Suprapubic skin (tissue), 4 donors: ENCODE measurements at places on chromosomes 12 and 14.

DNA sequence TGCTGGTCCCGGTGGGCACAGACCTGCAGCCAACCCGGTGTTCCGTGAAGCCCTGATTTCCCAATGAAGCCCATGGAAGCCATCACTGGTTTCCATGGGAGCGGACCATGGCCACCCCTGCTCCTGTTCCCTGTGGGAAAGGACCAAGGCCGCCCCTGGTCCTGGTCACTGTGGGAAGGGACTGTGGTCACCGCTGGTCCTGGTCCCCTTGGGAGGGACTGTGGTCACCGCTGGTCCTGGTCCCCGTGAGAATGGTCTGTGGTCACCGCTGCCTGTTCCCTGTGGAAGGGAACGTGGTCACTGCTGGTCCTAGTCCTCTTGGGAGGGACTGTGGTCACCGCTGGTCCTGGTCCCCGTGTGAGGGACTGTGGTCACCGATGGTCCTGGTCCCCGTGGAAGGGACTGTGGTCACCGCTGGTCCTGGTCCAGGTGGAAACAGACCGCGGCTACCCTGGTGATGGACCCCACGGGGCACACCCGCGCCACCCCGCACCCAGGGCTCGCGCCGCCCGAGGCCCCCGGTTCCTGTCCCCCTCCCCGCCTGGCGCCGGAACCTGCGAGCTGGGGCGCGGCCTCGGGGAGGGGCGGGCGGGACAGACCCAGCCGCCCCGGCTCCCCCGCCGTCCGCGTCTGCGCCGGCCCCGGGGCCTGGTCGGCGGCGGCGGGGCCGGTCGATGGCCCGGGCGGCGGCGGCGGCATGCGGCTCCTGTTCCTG, at the start of gene GLT1D1:
GLT1D1 (plus strand) TSS at position 594 of the 715 bp plus-strand sequence; CDS start at position 698, 104 bp downstream.
- H3K27me3 ChIP-seq = peaks cover 40% of the 10 kb centered on the region
- no peaks in the 10 kb centered on the region for H3K36me3 ChIP-seq
- H3K4me1 ChIP-seq = peaks cover 9% of the 10 kb centered on the region
- peak within 1 kb of the TSS; percentile 43 for H3K4me3 ChIP-seq
- no peak within 1 kb of the TSS for H3K27ac ChIP-seq

DNA sequence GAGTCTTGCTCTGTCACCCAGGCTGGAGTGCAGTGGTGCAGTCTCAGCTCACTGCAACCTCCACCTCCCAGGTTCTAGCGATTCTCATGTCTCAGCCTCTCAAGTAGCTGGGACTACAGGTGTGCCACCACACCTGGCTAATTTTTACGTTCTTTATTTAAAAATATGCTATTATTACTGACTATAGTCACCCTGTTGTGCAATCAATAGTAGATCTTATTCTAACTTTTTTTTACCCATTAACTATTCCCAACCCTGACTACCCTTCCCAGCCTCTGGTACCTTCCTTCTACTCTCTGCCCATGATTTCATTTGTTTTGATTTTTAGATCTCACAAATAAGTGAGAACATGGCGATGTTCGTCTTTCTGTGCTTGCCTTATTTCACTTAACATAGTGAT, 2.5 kb downstream of the OXA1L start:
- H3K4me1 ChIP-seq = peaks cover 20% of the 10 kb centered on the region
- peaks cover 54% of the 10 kb centered on the region for H3K36me3 ChIP-seq
- H3K4me3 ChIP-seq = no peak overlapping the region
- no peaks in the 10 kb centered on the region for H3K27me3 ChIP-seq
- no peak for DNase-seq
- no peak overlapping the region for H3K27ac ChIP-seq

GRCh38 chr14:21846227-21846885, 172.7 kb upstream of the OR4E1 start:
- H3K27ac ChIP-seq = no peak overlapping the region
- H3K36me3 ChIP-seq = no peaks in the 10 kb centered on the region
- no peak for DNase-seq
- no peaks in the 10 kb centered on the region for H3K4me1 ChIP-seq
- H3K27me3 ChIP-seq = no peaks in the 10 kb centered on the region

GRCh38 chr12:100566887-100567637, 6.4 kb upstream of the GAS2L3 start:
- H3K4me1 ChIP-seq = no peaks in the 10 kb centered on the region
- no peak overlapping the region for H3K27ac ChIP-seq
- no peaks in the 10 kb centered on the region for H3K27me3 ChIP-seq
- H3K36me3 ChIP-seq = no peaks in the 10 kb centered on the region

GRCh38 chr12:57063991-57064685, 14.2 kb upstream of the MYO1A start:
- peaks cover 16% of the 10 kb centered on the region for H3K36me3 ChIP-seq
- H3K4me1 ChIP-seq = peaks cover 3% of the 10 kb centered on the region
- H3K27me3 ChIP-seq = no peaks in the 10 kb centered on the region
- no peak overlapping the region for H3K27ac ChIP-seq

GRCh38 chr12:69821456-69822159, 3.4 kb upstream of the MYRFL start:
- no peak for DNase-seq
- H3K36me3 ChIP-seq = no peaks in the 10 kb centered on the region
- H3K4me1 ChIP-seq = peaks cover 7% of the 10 kb centered on the region
- H3K27ac ChIP-seq = no peak overlapping the region

DNA sequence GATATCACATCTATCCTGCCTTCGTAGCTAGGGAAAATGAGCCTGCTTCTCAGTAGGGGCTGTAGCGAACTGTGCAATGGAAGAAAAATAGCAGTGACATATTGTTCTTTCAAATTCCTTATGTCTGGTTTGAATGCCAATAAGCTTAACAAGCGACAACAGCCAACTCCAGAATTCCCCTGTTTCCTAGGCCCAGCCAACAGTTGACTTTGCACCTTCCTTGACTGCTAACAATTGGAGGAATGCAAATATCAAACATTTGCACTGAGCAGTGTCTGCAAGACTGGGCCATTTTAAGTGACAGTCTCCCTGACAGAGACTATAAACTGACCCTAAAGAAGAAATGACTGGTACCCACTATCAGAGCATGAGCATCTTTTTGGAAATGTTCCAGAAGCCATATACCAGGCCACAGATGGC, 12.0 kb upstream of the SERPINA1 start:
- H3K4me3 ChIP-seq = no peak overlapping the region
- H3K4me1 ChIP-seq = no peaks in the 10 kb centered on the region
- H3K36me3 ChIP-seq = no peaks in the 10 kb centered on the region
- H3K27ac ChIP-seq = no peak overlapping the region
- no peak for DNase-seq

- no peak overlapping the region for H3K27ac ChIP-seq
- H3K4me1 ChIP-seq = no peaks in the 10 kb centered on the region
- no peaks in the 10 kb centered on the region for H3K27me3 ChIP-seq
Observed at GRCh38 chr12:102522768-102523167, 42.4 kb upstream of the IGF1 start.

GRCh38 chr12:46549527-46550265, 177.1 kb upstream of the SLC38A2 start:
- DNase-seq = no peak
- H3K36me3 ChIP-seq = no peaks in the 10 kb centered on the region
- no peaks in the 10 kb centered on the region for H3K27me3 ChIP-seq
- H3K27ac ChIP-seq = no peak overlapping the region
- no peak overlapping the region for H3K4me3 ChIP-seq
- H3K4me1 ChIP-seq = peaks cover 50% of the 10 kb centered on the region

DNA sequence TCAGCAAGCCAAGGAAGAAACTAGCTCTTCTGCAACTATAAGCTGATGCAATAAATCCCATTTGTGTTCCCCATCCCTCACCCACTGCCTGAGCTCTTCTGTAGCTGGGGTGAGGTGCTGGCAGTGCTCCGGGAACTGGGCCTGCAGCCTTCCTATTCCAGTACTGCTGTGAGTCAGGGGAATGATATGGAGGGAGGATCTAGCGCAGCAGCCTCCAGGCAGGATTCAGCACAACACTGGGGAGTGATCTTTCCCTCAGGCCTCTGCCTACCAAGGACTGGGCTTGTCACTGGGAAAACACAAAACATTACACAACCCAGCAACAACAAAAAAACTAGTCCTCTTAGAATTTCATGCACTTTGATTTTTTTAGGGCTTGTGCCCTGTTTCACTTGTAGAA, 58.7 kb downstream of the ST8SIA1 start:
- DNase-seq = peak; percentile 94
- H3K4me3 ChIP-seq = peak overlapping the region; percentile 3
- no peaks in the 10 kb centered on the region for H3K27me3 ChIP-seq
- no peaks in the 10 kb centered on the region for H3K36me3 ChIP-seq

- peaks cover 29% of the 10 kb centered on the region for H3K4me1 ChIP-seq
- H3K36me3 ChIP-seq = no peaks in the 10 kb centered on the region
- no peaks in the 10 kb centered on the region for H3K27me3 ChIP-seq
- no peak overlapping the region for H3K27ac ChIP-seq
- no peak overlapping the region for H3K4me3 ChIP-seq
- no peak for DNase-seq
Observed at GRCh38 chr14:55332654-55333570, 61.7 kb downstream of the FBXO34 start.

DNA sequence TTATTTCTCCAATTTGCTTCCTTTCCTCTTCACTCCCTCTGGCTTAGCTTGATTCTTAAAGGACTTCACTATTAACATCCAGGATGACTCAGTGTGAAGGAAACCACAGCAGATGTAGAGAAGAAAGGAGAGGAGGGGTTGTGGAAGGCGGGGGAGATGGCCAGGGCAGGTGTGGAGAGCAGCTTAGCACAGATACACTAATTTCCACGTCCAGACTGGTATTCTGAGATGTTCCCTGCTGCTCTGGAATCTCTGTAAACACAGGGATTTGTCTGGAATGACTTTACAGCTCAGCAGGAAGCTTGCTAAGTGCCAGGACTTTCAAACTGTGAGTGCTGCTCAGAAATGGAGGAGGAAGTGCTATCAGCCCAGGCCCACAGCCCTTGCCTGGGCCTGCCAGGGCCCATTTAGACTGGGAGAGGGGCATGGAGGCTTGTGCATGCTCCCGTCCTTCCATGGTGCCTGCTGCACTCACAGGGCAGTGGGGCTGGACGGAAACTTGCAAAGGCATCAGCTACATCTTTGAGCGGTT, 202.5 kb upstream of the DDHD1 start:
- no peak overlapping the region for H3K27ac ChIP-seq
- no peaks in the 10 kb centered on the region for H3K27me3 ChIP-seq
- no peaks in the 10 kb centered on the region for H3K36me3 ChIP-seq

DNA sequence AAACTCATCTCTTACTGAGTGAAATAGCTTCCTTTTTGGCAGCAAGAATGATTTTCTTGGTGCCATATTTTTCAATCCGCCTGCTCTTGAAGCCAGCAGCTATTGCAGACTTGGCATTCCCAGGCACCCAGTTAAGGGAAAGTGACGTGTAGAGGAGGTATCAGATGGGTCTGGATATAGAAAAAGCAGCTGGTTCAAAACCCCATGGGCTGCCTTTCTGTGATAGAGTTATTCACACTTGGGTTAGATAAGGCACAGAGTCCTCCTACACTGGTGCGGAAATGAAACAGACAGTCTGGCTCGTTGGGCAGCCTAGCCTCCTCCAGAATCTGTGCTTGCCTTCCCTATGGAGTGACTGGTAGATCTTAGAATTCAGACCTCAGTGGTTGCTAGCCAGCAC, 62.2 kb downstream of the PTPN11 start:
- H3K36me3 ChIP-seq = peaks cover 90% of the 10 kb centered on the region
- no peaks in the 10 kb centered on the region for H3K27me3 ChIP-seq
- DNase-seq = no peak
- no peaks in the 10 kb centered on the region for H3K4me1 ChIP-seq
- no peak overlapping the region for H3K4me3 ChIP-seq
- no peak overlapping the region for H3K27ac ChIP-seq

DNA sequence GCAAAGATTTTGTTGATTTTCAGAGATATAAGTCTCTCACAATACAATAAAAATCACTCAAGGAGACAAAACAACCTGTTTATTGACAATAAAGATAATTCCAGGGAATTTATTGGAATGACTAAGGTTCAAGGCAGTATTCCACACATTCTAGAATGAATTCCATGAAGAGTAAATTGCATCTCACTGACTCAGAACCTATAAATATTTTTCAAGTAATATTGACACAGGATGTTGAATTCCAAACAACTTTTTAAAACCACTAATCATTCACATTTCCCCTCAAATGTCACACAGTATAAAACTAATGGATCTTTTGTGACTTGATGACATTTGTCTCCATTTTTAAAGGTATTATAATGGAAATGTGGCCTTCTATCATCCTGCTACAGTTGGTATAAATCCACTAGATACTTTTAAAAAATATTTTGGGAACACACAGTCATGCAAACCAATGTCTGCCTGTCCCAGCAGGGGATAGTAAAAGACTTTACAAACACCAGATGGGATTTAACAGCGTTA, 42.1 kb upstream of the LGR5 start:
- H3K27ac ChIP-seq = no peak overlapping the region
- H3K36me3 ChIP-seq = no peaks in the 10 kb centered on the region
- no peaks in the 10 kb centered on the region for H3K4me1 ChIP-seq
- no peak overlapping the region for H3K4me3 ChIP-seq

- H3K27me3 ChIP-seq = no peaks in the 10 kb centered on the region
- H3K36me3 ChIP-seq = no peaks in the 10 kb centered on the region
- H3K4me1 ChIP-seq = peaks cover 44% of the 10 kb centered on the region
- DNase-seq = no peak
Observed at GRCh38 chr12:106299202-106299774, 3.2 kb upstream of the TCP11L2 start.

DNA sequence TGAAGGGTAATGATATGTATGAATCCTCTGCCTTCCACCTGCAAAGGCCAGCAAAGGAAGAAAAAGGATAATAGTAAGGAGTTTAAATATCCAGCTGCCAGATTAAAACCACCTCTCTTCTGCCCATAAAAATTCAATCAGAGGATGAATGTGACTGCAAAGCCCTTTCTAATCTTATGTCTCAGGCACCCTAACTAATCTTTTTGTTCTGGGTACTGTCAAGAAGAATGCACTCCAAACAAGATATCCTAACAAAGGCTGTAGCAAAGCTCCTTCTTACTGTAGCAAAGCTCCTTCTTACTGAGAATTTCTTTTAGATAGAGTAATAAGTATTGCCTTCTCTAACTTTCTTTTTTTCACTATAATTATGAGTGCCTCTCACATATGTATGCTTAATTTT, 91.8 kb downstream of the ST8SIA1 start:
- no peaks in the 10 kb centered on the region for H3K27me3 ChIP-seq
- no peak for DNase-seq
- no peaks in the 10 kb centered on the region for H3K4me1 ChIP-seq

DNA sequence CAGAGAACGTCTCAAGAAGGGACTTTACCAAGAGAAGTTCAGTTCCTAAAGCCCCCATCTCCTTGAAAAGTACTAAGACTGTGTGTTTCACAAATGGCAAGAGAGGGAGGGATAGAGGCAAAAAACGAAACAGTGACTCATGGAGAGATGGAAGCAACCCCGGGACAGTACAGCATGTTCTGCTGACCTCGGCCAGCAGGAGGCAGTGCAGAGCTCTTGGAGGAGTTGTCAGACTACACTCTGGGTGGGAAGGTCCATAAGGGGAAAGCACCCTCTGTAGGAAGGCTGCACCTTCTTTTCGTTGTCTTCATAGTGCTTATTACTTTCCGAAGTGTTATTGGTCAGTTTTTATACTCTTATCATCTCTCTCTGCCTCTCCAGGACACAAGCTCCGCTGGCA, 525.2 kb upstream of the CCDC196 start:
- no peak for DNase-seq
- no peak overlapping the region for H3K4me3 ChIP-seq
- H3K27me3 ChIP-seq = peaks cover 2% of the 10 kb centered on the region
- H3K4me1 ChIP-seq = no peaks in the 10 kb centered on the region
- no peak overlapping the region for H3K27ac ChIP-seq
- no peaks in the 10 kb centered on the region for H3K36me3 ChIP-seq
